ENCODE measurements at places on chromosomes 4 and X.

GRCh38 chrX:134886002-134886596 is 104.7 kb upstream of the SMIM10 start:
- DNase-seq = no peak

GRCh38 chr4:129490516-129490915 is 394.6 kb downstream of the C4orf33 start:
- DNase-seq = no peak

- DNase-seq = no peak
These were observed 3.2 kb downstream of the EFNB1 start for GRCh38 chrX:68832101-68832416.

GRCh38 chr4:92021203-92021602 is 282.6 kb upstream of the GRID2 start:
- DNase-seq = no peak

DNA sequence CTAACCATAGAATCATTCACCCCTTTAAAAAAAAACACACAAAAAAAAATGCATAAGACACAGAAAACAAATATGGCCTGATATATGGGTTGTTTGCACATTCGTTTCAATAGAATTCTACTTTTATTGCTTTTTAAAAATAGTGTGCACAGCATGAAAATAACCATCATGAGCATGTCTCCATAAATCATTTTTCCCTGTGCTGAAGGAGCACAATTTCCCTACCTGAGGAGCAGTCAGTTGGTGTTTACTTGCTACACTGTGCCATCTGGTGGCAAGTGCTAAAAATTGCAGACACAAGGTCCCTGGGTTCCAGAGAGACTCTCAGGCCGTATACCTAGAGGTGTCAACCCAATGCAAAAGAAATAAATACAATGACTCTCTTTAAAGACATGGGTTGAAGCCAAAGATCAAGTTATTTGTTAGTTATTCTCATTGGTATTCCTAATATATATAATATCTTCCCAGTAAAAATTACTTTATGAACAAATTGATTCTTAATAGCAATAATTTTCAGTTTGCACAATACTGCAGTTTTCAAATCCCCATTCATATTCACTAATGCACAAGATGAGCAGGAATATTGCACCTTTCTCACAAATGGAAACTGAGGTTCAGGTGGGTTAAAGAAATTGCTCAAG is 551.4 kb downstream of the IQCM start:
- no peak for DNase-seq

- DNase-seq = no peak
These were observed 32.2 kb downstream of the PSAPL1 start for GRCh38 chr4:7402526-7402925.

GRCh38 chrX:79181401-79181800 is 36.9 kb downstream of the GPR174 start:
- DNase-seq = no peak

DNA sequence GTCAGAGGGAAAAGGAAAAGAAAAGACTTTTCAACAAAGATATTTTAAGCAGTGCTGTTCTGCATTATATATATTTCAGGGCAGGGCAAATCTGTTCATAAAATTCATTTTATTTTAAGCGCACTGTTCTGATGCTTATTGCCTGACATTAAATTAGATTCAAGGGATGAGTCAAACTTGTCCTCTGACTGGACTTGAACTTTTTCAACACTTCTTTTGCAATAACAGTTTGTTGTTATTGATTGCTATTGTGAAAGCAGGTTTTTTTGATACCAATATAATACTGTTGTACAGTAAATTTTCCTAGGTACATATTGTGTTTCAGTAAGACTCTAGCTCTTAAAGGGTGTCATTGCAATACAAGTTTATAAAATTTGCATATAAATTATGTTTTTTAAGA is 481.3 kb downstream of the NAF1 start:
- no peak for DNase-seq

GRCh38 chr4:157444014-157444413 is 223.5 kb downstream of the GRIA2 start:
- no peak for DNase-seq

All from thoracic aorta (tissue), 2 donors.